ENCODE measurements at places on chromosomes 16 and 17. TPM values are rescaled to one million over a fixed set of nuclear protein-coding genes. Genes with fewer than 3 reads are reported as not detected.
A peak's percentile ranks its signal among the peaks of the same experiment; 100 is the strongest.

- DNase-seq = no peak
Observed at GRCh38 chr17:50311483-50311882, 34.4 kb upstream of the XYLT2 start.

DNA sequence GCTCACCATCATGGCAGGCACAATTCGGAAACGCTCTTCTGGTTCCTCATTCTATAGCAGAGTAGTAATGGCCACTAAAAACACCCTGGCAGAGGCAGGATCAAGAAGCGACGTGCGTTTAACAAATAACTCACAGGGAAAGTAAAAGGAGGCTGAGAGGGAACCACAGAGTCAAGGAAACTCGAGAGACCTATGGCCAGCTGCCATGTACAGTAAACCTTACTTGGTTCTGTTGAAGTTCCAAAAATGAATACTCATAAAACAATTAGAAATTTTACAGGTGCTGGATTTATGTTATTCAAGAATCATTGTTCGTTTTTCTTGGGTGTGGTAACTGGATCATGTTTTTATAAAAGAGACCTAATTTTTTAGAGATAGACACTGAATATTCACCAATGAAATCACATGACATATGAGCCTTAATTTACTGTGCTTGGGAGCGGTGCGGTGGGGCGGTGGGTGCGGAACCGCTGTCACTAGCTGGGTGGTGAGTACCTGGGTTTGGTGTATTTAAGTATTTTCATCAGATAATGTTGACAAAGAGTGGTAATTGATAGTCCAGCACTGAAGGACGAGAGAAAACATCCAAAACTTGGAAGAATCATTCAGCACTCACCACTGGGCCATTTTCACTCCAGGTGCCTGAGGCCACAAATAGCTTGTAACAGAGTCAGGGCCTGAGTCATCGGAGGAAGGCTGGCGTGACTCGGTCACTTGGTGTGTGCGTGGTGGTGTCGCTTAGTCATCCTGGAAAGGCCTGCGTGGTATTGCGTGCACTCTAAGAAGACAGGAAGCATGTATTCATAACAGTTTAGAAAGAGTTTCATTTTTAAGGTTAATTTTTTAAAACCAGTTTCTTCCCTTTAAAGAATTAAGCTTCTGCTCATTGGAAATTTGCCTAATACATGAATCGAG lies 135.4 kb upstream of the CHMP6 start:
- DNase-seq = peak; percentile 93

DNA sequence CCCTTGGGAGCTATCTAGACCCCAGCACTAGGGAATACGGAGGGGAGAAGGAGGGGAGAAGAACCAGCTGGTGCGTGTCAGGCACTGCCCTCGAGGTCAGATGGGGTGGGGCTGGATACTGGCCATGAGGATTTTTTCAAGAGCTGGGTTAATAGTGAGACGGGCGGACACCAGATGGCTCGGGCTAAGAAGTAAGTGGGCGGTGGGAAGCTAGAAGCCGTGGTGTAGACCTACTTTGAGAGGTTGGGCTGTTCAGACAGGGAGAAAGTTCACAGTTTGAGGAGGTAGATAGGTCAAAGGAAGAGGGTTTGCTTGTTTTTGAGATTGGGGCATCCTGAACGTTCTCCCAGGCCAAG lies 303.8 kb downstream of the SEC14L1 start:
- no peak for DNase-seq

Gene CDC27
- 102 TPM for total RNA-seq
